ENCODE measurements at places on chromosomes 3 and 15.

DNA sequence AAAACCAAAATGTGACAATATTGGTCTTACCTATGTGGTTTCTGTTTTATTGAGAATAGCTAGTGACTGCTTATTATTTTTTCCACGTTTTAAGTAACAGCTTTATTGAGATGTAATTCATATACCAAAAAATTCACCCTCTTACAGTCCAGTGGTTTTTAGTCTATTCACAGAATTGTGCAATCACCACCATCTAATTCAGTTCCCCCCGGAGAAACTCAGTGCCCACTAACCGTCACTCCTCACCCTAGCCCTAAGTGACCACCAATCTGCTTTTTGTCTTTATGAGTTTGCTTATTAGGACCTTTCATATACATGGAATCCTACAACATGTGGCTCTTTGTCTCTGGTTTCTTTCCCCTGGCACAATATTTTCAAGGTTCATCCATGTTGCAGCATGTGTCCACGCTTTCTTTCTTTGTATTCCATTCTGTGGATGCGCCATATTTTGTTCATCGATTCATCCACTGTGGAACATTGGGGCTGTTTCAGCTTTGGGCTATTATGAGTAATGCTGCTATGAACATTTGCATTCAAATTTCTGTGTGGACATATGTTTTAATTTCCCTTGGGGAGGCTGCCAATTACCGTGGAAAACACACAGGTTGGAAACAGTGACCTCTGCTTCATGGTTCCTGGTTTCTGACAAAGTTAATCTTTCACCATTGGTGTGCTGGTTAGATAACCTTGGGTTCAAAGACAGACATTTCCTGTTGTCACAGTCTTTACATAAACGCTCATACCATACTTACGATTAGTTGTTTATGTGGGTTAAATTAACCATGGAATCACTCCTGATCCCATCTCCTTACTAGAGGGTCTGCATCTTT is 3.2 kb upstream of the BCL2L10 start:
- DNase-seq: no peak

DNA sequence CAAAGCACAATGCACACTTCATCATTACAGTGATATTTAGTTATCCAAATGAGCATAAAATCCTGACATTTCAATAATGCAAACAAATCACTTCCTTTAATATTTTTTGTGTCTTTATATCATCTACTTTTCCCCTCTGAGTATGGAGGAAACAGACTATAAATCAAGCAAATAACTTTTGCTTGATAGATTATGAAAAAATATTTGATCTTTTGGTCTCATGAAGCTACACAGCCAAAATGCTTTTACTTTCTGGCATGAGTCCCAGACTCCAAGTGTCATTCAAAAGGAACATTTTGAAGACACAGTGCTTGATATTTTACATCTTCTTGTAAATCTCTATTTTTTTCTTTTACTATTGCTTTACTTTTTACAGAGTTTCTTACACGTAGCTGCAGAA is 215.3 kb upstream of the ROBO1 start:
- no peak for DNase-seq

- no peak for DNase-seq
Observed at GRCh38 chr15:81929557-81929956, 116.3 kb downstream of the MEX3B start.

DNA sequence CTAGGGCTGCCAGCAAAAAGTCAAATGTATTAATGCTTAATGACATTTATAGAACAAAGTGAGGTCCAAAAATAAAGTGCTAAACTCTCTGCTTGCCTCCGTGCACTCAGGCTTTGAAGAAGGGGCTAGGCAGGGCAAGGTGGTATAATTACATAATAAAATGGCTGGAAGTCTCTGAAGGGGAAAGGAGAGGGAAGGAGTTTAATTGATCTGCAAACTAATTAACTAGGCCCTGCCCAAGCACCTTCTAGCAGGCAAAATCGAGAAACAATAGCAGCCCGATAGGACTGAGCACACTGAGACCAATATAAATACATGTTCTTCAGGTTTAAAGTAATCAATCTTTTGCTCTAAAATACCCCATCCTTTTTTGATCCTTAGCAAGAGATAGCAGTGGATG is 13.0 kb downstream of the DIS3L start:
- DNase-seq: no peak

- no peak for DNase-seq
Observed at GRCh38 chr3:166488977-166489672, 651.9 kb upstream of the BCHE start.

DNA sequence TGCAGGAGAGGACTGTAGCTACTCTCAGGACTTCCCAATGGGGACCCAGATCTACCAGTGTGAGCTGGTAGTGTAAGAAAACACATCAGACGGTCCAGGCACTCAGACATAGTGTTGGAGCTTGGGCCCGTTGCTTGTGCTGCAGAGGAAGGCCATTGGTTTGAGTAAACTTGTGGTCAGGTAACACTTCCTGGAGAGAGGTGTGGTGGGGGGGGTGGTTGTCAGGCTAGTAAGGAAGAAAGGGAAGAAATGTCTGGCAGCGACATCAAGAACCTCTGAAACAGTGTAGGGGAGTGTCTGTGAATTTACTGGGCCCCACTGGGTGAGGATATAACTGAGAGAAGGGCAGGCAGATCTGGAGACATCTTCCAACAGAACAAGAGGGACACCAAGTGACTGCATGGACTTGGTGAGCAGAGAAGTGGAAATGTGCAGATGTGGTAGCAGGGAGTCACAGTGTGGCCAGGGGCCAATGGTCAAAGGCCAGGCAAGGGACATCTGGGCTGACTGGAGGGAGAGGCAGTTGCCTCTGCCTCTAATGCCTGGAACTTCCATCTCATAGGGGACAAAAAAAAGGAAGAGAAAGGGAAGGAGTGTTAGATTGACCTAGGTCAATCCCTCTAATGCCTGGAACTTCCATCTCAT is 63.7 kb upstream of the MRPS22 start:
- no peak for DNase-seq

DNA sequence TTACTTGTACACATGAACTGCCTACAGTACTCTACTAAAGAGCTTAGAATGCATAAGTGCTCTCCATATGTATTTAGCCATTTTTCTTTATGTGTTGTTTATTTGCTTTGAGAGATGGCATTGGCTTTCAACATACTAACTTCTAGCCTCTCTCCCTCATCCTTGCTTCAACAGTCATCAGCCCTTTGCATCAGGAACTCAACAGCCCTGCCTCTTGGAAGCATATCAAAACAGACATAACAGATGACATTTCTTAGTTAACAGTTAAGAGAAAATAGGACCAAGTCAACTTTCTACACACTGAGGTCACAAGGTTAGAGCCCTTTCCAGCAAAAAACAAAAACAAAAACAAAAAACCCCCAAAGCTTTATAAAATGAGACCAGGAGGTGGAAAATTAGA is 145.6 kb downstream of the TCF12 start:
- no peak for DNase-seq

DNA sequence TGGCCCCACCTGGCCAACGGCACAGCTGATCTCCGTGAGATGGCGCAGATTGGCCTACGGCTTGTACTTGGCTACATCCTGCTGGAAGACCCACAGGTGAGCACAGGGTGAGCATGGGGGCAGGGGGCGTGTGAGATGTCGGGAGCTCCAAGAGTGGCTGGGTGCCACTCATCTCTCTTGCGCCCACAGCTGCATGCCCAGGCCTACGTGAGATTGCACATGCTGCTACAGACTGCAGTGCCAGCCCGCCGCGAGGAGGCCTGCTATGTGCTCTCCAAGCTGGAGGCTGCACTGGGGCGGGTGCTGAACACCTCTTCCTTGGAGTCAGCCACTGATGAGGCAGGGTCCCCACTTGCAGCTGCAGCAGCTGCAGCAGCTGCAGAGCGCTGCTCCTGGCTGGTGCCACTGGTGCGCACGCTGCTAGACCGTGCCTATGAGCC is 22.3 kb downstream of the NBEAL2 start:
- DNase-seq: no peak

- no peak for DNase-seq
Observed at GRCh38 chr3:194084284-194084683, 51.7 kb upstream of the HES1 start.

DNA sequence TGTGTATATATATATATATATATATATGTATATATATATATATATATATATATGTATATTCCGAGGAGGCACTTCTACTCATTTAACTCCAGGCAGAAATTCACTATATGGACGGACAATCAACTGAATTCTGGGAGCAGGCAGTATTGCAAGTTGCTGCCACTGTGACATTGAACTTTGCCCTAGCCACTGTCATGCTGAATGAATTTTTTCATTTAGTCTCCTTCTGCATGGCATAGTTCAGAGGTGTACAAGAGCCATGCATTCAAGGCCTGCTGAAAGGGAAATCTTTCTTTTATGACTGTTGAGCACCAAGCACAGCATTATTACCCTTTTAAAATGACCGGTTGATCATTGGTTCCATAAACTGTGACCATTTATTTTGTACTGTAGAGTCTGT is 176.2 kb upstream of the THRB start:
- no peak for DNase-seq

DNA sequence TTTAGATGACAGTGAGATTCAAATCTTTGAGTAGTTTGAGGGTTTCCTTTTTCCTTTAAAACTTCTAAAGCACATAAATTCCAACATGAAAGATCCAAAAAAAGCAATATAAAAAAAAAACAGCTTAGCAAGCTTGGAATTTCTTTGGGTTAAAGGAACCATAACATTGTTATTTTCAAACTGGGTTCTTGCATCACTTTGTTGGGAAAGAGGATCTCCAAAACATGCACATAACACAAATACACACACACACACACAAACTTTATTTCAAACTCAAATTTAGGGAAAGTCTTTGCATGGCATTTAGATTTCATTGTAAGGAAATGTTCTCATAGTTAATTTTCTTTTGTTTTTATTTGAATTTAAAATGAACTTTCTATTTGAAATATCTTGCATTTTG is 79.2 kb upstream of the COL8A1 start:
- no peak for DNase-seq

DNA sequence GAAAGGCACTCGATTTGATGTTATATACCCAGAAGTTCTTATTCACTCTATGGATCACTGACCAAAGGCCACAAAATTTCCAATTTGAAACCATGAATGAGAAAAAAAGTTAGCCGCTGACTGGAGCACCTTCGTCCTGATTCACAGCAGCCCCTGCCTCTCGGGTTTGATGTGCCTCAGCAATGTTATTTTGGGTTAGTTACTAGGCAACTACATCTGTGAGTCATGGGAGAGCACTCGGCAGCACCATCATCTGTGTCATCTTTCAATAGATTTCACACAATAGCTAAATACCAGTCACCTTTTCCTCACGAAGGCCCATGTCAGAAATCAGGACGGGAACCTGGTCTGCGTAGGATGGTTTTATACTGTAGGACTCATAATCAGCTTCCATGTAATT is 269.2 kb downstream of the ZBBX start:
- DNase-seq: no peak

DNA sequence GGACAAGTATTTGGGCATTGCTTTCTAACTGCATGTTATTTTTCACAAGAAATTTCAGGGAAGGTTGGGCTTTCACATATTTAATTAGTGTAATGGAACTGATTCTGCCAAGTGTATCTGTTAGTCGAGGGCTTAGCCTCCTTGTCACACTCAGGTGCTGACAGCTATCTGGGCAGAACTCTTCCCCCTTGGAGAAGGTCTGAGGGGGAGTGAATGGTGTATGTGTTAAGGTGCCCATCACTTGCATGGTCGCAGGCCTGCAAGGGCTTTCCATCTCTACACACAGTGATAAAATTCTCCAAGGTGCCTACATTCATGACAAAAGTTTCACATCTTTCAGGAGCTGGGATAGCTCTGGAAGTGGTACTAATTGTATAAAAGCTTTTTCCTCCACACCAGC is 97.6 kb upstream of the ICE2 start:
- no peak for DNase-seq

- no peak for DNase-seq
Observed at GRCh38 chr15:68061171-68061570, 7.1 kb downstream of the PIAS1 start.

DNA sequence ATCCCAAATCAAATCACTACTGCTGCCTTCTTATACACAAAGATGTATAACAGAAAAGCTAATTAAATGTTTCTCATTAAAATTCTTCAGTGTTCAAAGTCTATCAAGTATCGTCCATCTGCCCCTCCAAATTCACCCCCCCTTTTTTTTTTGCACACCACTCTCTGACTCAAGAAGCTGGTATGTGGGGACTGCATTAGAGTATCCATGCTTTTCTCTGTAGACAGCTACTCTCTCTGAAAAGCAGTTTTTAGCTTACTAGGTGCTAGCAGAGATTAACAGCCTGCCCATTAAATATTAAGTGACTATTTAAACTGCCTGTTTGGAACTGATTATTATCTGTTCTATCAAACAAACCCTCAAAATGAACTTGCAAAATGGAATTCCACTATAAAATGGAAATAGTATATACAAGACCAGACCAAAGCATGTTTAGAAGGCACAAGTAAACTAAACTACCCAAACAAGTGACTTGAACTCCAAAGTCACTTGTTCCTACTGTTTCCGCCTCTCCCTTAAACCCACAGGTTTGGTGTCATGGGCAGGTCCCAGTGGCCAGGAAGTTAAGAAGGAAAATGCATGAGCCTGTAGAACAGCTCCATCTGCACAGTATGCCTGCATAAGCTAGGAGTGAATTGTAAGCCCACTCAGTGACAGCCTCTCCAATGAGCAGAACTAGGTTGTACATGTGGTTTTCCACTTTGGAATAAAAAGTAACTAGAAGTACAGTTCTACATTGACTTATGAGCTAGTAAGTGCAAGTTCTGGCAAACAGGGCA is 32.5 kb downstream of the GBE1 start:
- DNase-seq: no peak

DNA sequence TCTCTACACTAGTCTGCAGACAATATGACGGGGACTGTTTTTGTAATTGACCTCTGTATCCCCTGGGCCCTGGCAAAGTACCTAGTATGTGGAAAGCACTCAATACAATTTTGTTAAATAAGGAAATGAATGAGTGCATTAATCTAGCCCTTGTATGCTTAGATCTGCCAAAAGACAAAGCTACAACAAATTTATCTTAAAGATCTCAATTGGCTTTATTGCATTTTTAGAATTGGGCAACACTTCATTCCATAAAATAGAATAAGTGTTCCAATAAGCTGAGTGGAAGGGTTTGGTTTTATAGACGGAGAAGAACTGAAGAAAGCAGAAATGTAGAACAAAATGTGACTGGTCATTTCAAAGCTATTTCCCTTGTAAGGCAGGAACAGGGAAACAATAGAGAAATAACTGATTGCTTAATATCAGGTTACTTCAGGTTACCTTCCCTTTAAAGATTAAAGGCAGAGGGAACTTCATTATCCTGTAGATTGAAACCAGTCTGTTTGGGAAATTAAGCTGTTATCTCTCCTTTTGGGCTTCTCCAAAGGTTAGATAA is 108.3 kb upstream of the MME start:
- DNase-seq: no peak

- DNase-seq: no peak
Observed at GRCh38 chr3:47083786-47084185, 80.1 kb downstream of the SETD2 start.

- DNase-seq: peak; percentile 11
Observed at GRCh38 chr3:153284282-153284938, 122.4 kb downstream of the RAP2B start.
